Stimulated activated CD8-positive, alpha-beta memory T cell treated with anti-CD3 and anti-CD28 coated beads, Interleukin-2, amount 100 ng/mL, for 48 hours (primary cell): ENCODE measurements at places on chromosomes 11 and 22.

- no peak for DNase-seq
Observed at GRCh38 chr11:105923252-105923651, 98.8 kb downstream of the MSANTD4 start.

GRCh38 chr22:23072077-23072910 is 2.0 kb downstream of the GNAZ start:
- DNase-seq = no peak

DNA sequence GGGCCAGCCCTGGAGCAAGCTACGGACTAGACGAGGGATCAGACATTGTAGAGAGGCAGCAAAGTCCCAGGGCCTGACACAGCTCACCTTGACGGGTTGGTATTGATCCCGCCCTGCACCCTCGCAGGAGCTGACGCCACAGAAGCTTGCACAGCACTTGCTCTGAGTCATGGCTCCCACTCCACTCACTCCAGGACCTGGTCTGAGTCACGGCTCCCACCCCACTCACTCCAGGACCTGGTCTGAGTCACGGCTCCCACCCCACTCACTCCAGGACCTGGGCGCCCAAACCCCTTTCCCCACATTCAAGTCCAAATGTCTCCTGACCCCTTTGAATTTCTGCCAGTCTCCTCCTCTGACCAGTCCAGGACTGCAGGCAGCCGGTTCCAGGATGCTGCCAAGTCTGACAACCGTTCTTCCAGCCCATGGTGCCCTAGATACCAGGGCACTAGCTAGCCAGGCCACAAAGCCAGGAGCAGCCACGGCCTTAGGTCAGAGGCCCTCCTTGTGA is 6.0 kb upstream of the PNPLA5 start:
- no peak for DNase-seq

- no peak for DNase-seq
Observed at GRCh38 chr22:27594474-27595134, 207.0 kb downstream of the MN1 start.

DNA sequence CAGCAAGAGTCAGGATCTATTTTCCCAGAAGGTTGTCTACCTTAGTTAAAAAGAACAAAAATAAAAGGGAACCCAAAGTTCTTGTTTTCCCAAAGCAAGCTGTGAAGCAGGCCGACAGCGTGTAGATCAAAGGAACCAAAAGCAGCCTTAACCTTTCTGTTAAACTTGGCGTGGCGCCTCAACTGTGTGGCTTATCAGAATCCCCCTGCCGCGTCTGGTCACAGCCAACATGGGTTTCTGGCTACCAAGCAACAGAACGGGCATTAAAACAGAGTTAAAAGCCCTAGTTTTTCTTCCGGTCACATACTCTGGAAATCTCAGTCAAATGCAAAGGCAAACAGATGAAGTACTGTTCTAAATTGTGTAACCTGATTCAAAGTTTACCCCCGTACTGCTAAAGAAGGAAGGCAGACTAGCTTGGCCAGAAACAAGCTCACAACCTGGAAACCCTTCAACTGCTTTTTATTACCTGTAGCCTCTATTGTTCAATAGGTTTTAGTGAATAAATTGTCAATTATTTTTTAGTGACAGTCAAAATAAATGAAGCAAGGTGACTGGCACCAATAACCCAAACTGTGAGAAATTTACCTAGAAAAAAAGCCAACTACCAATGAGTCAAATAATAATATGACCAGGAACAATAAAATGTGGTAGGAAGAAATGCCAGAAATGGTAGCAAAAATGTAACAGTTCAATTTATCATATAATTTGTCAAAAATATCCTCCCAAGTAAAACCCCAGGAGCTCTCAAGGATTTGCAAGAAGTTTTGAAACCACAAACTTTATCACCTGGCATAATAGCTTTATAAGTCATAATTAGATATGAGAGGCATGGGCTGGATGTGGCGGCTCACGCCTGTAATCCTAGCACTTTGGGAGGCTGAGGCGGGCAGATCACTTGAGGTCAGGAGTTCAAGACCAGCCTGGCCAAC is 21.4 kb downstream of the CHKA start:
- no peak for DNase-seq

- DNase-seq = no peak
Observed at GRCh38 chr22:27752771-27753170, 48.8 kb downstream of the MN1 start.
